ENCODE measurements at places on chromosomes 12 and 14.

DNA sequence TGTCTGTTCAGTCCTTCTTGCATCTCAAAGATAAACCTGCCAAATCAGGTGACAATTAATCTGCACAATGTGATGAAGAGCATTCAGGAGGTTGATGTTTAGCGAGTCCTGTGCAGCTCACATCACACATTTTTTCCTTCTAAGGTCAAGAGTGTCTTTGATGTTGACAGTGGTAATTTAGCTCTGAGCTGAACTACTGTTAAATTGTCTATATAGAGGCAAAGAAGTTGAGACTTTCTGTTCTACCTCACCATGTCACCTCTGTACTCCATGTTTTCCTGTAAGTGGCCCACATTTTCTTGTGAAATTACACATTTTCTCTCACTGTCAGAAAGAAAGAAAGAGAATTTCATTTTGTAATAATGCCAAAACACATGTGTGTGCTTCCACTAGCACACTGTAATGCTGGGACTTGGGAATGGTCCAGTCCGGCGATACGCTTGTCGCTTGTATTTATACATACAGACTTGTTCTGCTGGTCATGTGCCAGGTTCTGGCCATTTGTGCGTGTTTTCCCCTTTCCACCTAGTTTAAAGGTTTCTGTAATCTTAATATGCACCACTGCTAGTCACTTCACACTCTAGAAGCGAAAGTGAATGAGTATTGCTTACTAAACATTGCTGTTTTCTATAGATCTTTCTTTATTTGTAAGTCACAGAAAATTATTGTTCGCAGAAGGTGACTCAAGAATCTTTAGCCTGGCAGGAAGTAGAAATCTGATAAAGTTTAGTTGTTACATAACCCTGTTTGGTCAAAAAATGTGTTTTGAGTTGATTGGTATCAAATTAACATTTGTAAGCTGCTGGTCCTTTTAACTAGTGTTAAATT lies 328.9 kb downstream of the TMTC2 start:
- DNase-seq = no peak

DNA sequence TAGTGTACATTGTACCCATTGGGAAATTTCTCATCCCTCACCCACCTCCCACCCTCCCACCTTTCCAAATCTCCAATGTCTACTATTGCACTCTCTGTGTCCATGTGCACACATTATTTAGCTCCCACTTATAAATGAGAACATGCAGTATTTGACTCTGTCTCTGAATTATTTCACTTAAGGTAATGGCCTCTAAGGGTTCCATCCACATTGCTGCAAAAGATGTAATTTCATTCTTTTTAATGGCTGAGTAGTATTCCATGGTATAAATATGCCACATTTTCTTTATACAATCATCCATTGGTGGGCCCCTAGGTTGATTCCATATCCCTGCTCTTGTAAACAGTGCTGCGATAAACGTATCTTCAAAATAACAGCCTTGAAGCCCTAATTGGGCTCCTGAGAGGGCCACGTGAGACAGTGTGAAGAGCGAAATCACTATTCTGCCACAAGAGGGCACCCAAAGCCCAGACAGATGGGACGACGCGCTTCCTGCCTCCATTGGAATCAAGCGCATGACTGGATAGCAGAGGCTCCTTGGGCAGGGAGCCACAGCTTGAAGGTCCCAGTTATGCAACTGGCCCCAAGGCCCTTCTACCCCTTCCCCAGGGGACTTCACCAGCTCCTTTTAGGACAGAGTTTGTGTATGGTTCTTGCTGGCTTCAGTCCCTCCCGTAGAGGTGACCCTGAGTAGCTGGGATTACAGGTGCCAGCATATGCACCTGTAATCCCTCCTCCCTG lies 21.3 kb upstream of the CD27 start:
- peak; percentile 45 for DNase-seq

DNA sequence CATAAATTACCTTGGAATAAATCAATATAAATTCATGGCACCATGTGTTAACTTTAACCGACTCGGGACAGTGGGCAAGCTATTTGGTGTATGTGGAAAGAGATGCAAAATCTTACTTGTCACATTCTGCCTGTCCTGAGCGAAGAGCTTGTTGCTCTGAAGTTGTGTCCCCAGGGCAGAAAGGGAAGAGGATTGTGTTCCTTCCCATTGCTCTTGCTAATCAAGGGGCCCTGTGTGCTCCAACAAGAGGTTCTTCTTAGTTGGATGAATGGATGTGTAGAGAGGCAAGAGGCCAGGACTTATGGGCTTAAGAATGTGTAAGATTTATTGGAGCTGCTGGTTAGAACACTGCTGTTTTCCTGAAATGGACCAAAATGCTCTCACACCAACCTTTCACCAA lies 36.5 kb upstream of the FRS2 start:
- DNase-seq = no peak

GRCh38 chr12:19915392-19916195 lies 452.7 kb upstream of the PDE3A start:
- DNase-seq = no peak

- DNase-seq = peak; percentile 16
These were observed 1180.6 kb downstream of the VRK1 start for GRCh38 chr14:97977651-97978261.

DNA sequence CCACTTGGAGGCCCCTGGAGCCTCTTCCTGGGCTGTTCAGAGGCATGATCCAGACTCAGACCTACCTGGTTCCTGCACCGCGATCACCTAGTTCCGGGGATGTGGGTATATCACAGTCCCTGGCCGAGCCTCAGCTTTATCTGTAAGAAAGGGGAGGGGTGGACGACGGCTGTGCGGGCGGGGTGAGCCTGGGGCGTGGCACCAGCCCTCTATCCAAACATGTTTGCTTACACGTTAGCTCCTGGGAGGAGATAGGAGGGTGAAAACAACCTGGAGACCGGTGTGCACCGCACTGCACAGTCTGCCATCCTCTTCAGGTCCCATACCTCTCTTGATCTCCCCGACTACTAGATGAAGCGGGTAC lies 1.2 kb downstream of the ANKRD9 start:
- no peak for DNase-seq

DNA sequence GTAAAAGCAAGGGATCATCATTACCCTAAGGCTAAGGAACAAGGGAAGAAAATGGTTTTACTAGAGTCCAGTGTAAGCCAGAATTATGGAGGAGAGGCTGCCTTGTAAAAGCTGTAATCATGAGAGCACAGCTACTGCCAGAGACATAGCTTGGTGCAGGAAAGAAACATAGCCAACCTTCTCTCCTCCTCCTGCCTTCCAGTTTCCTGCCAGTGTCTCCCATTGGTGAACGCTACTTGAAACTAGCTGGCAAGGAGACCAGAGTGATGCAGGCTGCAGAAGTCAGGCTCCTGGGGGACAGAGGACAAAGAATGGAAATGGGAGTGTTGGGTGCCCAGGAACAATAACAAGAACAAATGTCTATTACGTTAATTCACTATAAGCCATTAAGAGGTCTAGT lies 158.5 kb downstream of the NELL2 start:
- DNase-seq = no peak

Measured in epithelial cell of prostate (primary cell).